RWPE2 (cell line): ENCODE measurements at places on chromosomes 3 and 15.

- DNase-seq: no peak
These were observed 146.7 kb upstream of the AZI2 start for GRCh38 chr3:28495301-28495700.

DNA sequence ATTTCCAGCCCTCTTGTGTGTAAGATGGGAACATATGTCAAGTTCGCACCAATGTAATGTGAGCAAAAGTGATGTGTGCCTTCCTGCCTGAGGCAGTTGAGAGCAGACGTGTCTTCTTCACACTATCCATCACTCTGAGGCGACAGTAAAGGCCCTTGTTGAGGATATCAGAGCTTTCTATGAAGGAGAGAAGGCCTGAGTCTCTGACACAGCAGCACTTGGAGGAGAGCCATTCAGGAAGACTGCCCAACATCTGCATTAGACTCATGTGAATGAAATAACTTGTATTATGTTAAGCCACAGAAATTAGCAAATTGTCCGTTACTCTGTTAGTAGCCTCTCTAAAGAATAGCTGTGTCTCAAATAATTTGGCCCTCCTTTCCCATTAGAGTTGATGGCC lies 108.8 kb upstream of the CCDC54 start:
- DNase-seq: no peak

DNA sequence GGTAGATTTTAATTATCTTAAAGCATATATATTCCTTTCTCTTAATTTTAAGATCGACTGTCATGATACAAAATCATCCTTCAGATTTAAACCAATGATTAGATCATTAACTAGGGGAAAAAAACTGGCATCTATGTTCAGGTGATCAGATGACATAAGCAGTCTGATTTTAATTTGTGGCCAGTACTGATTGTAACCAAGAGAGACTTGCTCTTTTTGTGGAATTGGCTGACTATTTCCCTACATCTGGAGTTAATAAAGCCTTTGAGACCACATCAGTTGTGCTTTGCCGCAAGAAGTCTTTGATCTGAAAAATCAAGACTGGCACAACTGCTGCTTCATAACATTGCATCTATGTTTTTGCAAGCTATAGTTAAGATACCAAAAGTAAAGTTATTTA lies 148.4 kb upstream of the CGNL1 start:
- no peak for DNase-seq

DNA sequence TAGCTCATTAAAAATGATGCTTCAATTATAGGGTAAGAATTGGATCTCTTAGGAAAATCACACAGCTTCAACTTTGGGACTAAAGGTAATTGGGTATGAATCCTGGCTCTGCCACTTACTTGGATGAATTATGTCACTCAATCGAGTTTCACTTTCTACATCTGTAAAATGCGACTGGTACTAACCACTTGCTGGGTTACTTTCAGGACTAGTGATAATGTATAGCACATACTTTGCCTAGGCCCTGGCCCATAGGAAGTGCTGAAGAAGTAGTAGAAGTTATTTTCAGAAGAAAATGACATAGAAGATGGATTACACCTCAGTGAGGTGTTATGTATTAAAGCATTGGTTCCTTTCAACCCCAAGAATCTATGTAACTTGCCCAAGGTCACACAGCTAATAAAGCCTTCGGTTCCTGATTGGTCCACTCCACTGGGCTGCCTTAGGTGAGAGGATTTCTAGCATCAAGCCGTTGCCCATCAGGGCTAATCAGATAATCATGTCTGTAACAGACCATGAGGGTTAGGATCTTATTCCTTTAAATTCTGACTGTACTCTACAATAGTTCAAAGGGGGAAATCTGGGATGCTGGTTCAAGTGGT lies 29.4 kb upstream of the AP4E1 start:
- DNase-seq: no peak
